ENCODE measurements at places on chromosomes 3 and 15. TPM values are rescaled to one million over a fixed set of nuclear protein-coding genes. Genes with fewer than 3 reads are reported as not detected.
A peak's percentile ranks its signal among the peaks of the same experiment; 100 is the strongest.

DNA sequence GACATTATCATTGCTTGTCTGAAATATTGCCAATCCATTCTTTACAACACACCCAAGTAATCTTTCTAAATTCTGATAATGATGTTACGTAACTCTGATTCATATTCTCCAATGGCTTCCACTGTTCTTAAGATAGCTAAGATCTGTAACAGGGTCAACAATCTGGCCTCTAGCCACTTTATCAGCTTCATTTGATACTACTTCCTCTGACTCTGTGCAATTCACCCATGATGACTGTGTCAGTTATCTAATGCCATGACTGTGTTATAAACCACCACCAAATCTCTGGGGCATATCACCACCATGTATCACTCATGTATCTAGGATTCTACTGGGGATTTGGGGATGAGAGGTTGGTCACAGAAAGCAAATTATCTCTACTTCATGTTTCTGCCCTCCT lies 44.0 kb downstream of the CD200 start:
- peak; percentile 87 for DNase-seq

DNA sequence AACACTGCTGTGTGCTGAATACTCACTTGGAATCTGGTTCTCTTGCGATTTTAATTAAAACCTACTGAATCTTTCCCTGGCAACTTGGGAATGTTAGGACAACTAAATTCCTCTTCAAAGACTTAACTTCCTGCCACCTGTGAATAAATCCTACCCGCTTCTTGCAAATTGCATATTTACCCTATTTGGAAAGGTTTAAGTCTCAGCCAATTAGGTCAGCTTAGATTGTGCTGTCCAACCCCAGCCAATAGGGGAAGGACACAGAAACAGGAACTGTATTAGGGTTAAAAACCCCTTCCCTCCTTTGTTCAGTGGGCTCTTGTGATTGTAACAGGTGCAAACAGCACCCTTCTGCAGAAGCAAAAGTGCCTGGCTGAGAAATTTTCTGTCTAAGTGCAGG lies 38.6 kb upstream of the FSTL1 start:
- DNase-seq = no peak

DNA sequence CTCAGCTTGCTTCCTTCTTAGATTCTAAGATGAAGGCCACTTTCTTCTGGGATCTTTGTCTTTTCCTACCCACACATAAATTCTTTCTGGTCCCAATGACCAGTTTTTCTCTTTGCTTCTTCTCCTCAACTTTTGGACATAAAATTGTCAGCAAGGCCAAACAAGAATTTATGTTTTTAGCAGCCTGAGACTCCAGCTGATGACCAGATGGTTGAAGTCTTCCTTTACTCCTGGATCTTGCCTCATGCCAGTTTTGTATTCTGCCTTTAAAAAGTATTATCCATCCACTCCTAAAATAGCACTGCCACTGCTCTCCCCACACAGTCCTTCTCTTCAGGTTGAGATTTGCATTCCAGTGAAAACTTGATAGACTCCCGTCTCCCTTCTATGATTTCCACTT lies 236.0 kb downstream of the VPS13C start:
- DNase-seq = no peak

The FETUB gene
- total RNA-seq = not detected

The BFSP2 gene
- not detected for total RNA-seq

- DNase-seq = no peak
Observed at GRCh38 chr3:34305266-34305665, 506.8 kb downstream of the PDCD6IP start.

DNA sequence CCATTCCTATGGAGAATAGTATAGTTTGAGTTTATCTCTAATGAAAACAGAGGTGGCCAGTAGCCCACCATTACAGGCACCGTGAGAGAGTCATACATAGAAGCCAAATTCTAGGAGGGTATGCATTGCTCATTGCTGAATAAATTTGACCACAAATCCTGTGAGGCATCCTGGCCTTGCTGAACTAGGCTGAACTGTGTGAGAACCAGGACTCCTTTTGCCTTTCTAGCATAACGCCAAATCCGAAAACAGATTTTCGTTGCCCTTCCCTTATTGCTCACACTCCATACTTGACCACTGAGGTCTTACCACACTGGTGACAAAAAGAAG lies 50.4 kb downstream of the SLC2A2 start:
- DNase-seq = no peak

DNA sequence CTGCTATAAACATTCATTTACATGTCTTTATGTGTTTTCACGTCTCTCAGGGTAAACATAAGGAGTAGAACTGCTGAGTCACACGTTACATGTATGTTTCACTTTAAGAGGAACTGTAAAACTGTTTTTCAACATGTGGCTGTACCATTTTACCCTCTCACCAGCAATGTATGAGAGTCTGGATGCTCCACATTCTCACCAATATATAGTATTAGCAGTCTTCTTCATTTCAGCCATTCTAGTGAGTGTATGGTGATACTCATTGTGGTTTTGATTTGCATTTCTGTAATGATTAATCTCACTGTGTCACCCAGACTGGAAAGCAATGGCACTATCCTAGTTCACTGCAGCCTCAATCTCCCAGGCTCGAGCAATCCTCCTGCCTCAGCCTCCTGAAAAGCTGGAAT lies 37.1 kb downstream of the PHC3 start:
- DNase-seq = no peak

DNA sequence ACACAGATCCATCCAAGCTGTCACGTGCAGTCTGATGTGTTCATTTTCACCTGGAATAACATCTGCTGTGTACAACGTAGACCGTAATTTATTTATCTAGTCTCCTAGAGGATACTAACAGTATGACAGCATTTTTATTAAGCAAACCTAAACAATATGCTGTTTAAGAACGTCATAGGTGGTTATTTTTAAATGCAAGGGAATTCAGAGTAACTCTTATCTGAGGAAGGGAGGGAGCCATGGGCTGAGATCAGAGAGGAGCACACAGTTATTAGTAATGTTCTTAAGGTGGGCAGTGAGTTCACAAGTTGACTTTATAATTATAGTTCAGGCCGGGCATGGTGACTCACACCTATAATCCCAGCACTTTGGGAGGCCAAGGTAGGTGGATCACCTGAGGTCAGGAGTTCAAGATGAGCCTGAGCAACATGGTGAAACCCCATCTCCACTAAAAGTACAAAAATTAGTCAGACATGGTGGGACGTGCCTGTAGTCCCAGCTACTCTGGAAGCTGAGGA lies 193.6 kb downstream of the UACA start:
- DNase-seq = peak; percentile 69

DNA sequence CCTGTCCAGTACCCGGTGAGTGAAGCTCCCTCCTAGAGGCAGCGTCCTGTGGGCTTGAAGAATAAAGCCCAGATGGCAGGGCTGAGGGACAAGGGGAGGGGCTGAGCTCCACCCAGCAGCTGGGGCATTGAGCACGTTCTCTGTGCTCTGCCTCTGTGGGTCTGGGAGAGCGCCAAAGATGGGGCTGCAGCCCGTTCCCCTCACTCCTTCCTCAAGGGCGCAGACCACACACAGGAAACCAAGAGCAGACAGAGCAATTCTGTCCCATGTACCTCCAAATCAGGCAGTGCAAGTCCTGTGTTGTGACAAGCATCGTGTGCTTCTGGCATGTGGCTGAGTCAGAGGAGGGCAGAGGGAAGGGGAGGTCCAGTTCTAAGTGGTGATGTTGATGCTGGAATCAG lies 15.7 kb upstream of the KIF23 start:
- peak; percentile 67 for DNase-seq

GRCh38 chr15:51613951-51614350 lies 8.6 kb downstream of the DMXL2 start:
- DNase-seq = no peak

- DNase-seq = peak; percentile 56
Observed at GRCh38 chr3:123791898-123792297, 92.2 kb downstream of the MYLK start.

DNA sequence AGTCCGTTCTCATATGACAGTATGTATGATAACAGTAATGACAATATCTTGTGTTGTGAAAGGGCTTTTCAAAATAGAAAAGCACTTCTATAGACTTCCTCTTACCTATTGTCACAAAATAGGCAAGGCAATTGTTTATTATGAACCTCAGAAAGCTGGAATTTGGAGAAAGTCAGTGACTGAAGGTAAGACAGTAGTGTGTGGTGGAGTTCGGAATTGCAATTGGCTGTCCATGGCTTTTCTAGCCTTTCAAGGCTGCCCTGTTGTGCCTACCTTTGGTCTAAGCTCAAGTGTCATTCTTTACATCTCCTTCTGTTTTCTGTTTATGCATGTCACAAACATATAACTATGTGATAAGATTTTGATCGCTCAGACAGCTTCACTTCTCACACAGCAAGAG lies 219.3 kb upstream of the NR2E3 start:
- no peak for DNase-seq

- DNase-seq = no peak
Observed at GRCh38 chr3:43926055-43926454, 235.3 kb downstream of the ABHD5 start.

DNA sequence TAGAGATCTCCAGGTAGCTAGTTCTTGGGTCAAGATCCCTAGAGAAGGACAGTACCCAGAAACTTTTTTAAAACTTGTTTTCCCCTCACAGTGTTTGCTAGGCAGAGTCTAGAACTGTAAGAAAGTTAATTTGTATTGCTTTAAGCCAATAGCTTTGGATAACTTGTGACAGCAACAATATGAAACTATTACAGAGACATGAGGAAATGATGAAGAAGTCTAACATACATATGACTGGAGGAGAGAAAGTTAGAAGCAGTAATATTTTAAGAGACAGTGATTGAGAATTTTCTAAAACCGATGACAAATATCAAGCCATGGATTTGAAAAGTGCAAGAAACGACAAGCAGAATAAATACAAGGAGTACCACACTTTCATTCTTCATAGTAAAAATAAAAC lies 10.0 kb downstream of the HMG20A start:
- DNase-seq = no peak

DNA sequence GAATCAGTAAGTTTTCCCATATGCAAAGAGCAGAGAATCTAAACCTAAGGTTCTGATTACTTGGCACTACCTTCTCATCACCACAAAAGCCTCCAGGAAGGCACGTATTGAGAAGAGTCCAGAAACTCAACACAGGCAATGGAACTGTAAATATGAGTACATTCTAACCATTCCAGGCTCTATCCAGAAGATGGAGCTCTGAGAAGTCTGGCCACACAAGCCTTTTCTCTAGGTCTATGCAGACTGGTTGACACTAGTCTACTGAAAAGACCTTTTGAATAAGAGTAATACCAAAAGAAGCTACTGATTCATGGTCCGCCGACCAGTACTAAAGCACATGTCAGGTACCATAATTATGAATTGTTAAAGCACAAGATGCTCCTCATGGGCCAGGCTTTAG lies 12.2 kb upstream of the NCKIPSD start:
- DNase-seq = no peak

DNA sequence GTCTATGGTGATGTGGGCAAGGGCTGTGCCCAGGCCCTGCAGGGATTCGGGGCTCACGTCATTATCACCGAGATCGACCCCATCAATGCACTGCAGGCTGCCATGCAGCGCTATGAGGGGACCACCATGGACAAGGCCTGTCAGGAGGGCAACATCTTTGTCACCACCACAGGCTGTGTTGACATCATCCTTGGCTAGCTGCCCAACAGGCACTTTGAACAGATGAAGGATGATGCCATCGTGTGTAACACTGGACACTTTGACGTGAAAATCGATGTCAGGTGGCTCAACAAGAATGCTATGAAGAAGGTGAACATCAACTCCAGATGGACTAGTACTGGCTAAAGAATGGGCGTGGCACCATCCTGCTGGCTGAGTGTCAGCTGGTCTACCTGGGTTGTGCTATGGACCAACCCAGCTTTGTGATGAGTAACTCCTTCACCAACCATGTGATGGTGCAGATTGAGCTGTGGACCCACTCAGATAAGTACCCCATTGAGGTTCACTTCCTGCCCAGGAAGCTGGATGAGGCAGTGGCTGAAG lies 6.1 kb upstream of the USP8 start:
- DNase-seq = no peak

GRCh38 chr3:26280517-26280916 lies 342.1 kb upstream of the LRRC3B start:
- no peak for DNase-seq

DNA sequence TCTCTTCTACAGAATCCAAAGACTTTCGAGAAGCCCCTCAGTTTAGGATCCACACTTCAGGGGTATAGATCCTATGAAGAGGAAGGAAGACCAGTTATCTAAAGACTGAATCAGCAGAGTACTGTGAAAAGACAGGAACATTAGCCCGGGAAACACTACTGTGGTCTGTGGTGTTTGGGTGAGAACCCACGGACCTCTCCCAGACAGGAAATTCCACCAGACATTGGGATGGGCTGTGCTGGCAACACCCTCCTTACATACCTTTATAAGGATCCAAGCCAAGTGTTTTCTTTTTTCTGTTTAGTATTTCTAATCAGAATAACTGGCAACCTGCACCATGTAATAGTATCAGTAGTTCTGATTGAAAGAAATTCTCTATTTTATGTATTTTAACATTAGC lies 14.1 kb downstream of the TMEM207 start:
- peak; percentile 12 for DNase-seq

GRCh38 chr3:14183015-14183577 lies 4.5 kb downstream of the LSM3 start:
- no peak for DNase-seq

The LDHAL6B gene
- not detected for total RNA-seq

The CYP1A1 gene
- total RNA-seq = under 0.01 TPM

DNA sequence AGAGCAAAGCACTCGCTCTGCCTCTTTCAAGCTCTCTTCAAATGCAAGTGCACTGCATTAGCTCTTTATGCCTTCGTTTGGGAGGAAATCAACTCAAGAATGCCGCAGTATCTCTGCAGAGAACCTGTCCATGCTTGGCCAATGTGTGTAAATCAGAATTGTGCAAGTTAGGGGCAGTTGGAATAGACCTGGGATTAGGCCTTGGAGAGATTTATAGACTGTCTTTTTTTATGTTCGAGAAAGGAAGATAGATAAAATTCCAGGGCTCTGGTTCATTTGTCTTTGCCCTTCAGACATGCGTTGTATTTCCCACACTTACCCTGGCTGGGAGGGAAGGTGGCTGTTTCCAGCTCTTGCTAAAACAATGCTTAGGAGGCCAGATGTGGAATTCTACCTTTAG lies 163.7 kb downstream of the MOBP start:
- DNase-seq = no peak

GRCh38 chr15:88650556-88650955 lies 11.7 kb downstream of the ISG20 start:
- DNase-seq = no peak

DNA sequence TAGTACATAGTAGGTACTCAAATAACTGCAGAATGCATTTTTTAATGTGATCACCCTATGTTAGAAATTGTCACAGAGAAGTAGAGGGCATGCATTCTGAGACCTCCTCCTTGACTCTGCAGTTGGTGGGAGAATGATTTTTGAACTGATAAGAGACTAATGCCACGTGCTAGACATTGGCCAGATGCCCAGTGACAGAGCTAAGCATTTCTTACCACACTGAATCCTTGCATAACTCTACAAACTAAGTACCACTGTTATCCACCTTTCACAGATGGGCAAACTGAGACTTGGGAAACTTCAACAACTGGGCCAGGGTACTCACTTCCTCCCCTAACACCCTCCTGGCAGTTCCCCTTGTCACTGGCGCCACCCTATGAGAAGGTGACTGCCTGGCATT lies 33.5 kb upstream of the SPATA12 start:
- peak; percentile 56 for DNase-seq

Measured in IMR-90 (cell line).